ENCODE measurements at places on chromosomes 4 and X.

GRCh38 chr4:86203176-86203575 is 156.7 kb downstream of the MAPK10 start:
- ATAC-seq, result no peak

- no peak for ATAC-seq
Observed at GRCh38 chr4:83905952-83906351, 370.0 kb downstream of the GPAT3 start.

DNA sequence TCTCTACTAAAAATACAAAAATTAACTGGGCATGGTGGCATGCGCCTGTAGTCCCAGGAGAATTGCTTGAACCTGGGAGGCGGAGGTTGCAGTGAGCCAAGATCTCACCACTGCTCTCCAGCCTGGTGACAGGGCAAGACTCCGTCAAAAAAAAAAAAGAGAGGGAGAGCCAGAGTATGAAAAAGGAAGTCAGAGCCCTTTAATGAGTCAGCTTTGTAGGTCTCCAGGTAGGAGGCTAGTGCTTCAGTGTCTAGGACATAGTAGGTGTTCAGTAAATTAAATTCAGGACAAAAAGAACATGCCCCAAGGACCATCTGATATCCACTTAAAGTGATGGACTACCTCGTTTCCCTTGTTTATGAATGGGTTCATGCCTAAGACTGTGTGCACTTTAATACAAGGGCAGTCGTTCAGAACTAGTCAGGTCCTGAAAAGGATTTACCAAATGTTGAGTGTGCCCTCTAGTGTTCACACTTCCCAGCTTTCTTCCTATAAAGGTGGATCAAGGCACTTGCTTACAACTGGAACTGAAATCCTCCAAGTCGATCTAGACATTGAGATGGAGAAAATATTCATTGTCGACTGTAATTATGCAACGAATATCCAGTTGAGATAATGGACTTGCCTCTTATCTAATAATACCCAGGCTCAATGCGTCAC is 29.0 kb downstream of the F9 start:
- ATAC-seq, result no peak

GRCh38 chrX:97843200-97843811 is 959.6 kb downstream of the RPA4 start:
- no peak for ATAC-seq

GRCh38 chr4:128471576-128471975 is 184.0 kb upstream of the PGRMC2 start:
- no peak for ATAC-seq
